B cell (primary cell): ENCODE measurements at places on chromosomes 12 and 14. TPM values are rescaled to one million over a fixed set of nuclear protein-coding genes. Genes with fewer than 3 reads are reported as not detected.

GRCh38 chr12:132363661-132364347, 34.4 kb upstream of the GALNT9 start:
- DNase-seq, result no peak

DNA sequence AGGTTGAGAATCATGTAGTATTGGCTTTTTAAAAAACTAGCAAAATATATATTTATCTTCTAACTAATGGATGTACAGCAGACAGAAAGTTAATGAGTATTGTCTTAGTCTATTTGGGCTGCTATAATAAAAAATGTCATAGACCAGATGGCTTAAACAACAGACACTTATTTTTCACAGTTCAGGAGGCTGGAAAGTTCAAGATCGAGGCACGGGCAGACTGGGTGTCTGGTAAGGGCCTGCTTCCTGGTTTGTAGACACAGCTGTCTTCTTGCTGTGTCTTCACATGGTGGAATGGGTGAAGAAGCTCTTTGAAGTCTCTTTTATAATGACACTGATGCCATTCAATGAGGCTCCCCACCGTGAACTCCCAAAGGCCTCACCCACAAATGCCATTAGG, 70.1 kb upstream of the KRR1 start:
- no peak for DNase-seq

- no peak for DNase-seq
These were observed 286.6 kb upstream of the RGS6 start for GRCh38 chr14:71645656-71646055.

DNA sequence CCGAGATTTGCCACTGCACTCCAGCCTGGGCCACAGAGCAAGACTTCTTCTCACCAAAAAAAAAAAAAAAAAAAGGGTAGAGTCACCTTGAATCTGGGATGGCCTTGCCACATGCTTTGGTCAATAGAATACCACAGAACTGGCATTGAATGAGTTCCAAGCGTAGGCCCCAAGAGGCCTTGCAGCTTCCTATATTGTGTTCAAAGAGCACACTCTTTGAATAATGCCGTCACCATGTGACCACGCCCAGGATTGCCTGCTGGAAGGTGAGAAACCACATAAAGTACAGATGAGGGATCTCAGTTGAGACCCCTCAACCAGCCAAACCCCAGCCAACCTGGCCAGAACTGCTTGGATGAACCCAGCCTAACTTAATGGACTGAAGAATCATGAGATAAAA, 239.2 kb upstream of the AMIGO2 start:
- DNase-seq, result peak; percentile 34

The TAS2R13 gene
- polyA plus RNA-seq, result 0.06 TPM in 1 of 2 replicates, not detected in the other

The SYNDIG1L gene
- 0.16 and 0.22 TPM in 2 replicates for polyA plus RNA-seq

The WDR89 gene
- 5.9 and 6.1 TPM in 2 replicates for polyA plus RNA-seq

The MYL6 gene
- polyA plus RNA-seq, result 711 and 892 TPM in 2 replicates
